ENCODE measurements at places on chromosomes 5 and 9.

- DNase-seq, result no peak
Observed at GRCh38 chr5:95508550-95508949, 46.2 kb downstream of the SKIC3 start.

DNA sequence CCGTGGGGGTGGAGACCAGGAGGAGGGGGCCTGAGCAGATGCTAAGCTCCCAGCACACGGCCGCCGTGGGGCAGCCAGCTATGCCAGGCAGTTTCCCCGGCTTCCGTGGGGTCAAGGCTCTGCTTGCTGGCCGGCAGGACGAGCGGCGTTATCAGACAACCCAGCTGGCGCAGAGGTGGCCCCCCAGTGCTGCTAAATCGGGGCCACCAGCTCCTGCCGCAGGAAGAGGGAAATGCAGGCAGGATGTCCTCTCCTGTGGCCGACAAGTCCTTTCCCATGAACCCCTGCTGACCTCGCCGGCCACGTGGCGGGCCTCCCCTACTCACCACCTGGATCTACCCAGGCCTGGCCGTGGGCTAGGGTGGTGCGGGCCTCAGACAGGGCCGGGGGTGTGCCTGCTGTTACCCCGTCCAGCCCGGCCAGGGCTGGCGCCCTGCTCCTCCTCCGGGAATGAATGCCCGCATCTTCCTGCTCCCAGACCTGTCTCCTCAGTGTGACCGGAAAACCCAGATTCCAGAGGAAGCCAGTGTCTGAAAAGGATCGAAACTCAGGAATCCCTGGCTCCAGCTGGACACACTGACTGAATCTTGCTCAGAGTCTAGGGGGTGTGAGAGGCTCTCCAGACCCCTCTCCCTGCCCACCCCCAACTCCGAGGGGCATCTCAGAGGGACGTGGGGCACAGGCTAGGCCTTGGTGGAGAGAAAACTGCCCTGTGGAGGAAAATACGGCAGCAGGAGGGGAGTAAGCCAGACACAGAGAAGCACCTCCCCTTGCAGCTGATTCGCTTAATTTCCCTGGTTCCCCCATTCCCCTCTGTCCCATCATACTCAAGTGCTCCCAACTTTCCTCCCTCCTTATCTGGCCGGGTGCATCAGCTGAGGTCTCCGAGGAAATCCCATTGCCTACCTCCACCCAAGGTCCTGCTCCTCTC, 3.9 kb downstream of the FLT4 start:
- DNase-seq, result peak; percentile 55

DNA sequence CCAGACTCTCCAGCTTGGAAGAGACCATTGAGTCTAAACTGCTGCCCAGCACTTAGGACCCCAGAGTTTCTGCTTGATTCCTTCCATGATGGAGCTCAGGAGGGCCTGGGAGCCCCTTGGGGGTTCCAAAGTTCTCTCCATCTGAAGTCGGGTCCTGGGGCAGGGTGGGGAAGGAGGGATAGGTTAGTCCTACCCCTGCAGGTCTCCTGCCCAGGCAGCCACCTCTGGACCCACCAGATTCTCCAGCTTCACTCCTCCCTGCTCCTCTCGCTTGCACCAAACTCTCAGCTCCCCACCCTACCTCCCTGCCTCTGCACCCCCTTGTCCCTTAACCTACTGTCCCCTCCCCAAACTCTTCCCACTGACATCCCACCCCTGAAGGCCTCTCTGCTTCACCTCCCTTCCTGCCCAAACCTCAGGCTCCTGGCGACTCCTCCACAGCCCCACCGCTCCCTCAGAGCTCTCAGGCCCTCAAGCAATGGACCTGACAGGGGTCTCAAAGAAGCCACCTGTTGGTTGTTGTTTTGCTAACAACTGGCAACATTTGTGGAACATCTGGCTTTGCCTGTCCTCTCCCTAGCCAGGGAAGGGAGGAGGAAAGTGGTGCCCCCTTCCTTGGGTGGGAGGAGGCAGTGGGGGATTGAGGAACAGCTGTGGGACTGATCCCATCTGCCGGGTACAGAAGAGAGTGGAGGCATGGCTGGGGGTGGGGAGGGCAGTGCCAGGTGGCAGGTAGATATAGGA, 137.5 kb downstream of the RGS3 start:
- DNase-seq, result no peak

GRCh38 chr9:100739666-100740065, 161.8 kb downstream of the CAVIN4 start:
- no peak for DNase-seq
